T-helper 2 cell (primary cell): ENCODE measurements at places on chromosomes 13 and 19.

DNA sequence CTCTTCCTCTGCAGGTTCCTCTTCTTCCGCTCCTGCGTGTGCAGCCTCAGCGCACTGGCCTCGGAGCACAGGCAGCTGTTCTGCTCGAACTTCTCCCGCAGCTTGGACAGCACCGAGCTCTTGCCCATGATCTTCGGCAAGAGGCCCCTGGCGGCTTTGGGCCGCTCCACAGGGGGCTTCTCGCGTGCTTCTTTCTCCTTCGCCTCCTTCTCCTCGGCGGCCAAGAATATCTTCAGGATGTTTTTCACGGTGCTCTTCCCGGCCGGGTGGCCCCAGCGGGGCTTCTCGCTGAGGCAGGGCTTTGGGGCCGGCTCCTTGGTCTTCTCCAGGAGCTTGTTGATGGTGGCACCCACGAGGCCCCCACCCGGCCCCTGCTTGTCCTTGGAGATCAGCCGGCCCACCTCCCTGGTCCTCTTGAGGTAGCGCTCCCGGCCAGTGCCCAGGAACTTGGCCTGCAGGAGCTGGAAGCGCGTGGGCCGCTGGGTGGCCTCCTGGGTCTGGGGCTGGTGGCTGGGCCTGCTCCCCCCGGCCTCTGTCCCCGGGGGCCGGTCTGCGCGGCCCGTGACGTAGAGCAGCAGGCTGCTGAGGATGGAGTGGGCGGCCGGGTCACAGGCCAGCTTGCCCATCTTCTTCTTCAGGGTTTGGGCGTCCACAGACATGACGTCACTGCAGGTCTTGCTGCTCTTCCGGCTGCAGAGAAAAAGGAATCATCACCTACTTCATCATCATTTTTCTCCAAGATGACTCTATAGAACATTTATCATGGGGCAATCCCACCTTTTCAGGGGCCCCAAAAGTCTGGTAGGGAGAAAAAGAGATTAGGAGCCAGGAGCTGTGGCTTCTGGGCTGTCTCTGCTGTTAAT is 43.8 kb upstream of the GRTP1 start:
- no peak for DNase-seq

DNA sequence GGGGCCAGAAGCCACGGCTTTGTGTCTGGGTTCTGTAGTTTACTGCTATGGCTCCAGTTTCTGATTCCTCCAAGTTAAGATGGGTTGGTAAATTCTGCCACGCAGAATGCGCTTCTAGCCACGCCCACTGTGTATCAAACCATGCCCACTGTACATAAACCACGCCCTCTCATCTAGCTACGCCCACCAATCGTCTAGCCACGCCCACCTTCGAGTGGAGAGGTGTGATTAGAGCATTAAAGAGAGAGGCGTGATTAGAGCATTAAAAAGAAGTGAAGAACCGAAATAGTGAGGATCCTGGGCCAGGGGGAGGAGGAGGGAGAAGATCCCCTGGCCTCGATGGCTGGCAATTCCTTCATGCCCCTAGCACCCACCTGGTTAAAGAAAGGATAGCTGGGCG is 43.7 kb upstream of the ADGRE5 start:
- DNase-seq = peak; percentile 63

GRCh38 chr19:19775891-19776205 is 42.9 kb upstream of the ZNF14 start:
- no peak for DNase-seq

- DNase-seq = no peak
Observed at GRCh38 chr13:99749271-99750019, 222.1 kb downstream of the ZIC5 start.

DNA sequence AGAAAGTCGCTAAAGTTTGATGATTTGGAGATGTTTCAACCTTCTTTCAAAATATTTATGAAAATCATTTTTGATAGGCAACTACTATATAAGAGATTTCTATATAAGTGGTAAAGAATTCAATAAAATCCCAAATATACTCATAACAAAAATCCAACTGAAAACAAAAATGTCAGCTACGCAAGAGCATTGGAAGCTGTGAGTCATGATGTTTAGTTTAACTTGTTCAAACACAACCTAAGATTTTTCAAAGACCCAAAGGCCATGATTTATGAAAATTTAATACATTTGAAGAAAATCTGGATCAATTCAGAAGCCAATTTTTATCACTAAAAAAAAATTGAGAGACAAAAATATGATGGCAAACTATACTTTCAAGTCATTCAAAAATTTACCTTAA is 226.6 kb downstream of the MZT1 start:
- DNase-seq = no peak

GRCh38 chr19:53365899-53366493 is 491 bp downstream of the ZNF525 start:
- DNase-seq = peak; percentile 13

DNA sequence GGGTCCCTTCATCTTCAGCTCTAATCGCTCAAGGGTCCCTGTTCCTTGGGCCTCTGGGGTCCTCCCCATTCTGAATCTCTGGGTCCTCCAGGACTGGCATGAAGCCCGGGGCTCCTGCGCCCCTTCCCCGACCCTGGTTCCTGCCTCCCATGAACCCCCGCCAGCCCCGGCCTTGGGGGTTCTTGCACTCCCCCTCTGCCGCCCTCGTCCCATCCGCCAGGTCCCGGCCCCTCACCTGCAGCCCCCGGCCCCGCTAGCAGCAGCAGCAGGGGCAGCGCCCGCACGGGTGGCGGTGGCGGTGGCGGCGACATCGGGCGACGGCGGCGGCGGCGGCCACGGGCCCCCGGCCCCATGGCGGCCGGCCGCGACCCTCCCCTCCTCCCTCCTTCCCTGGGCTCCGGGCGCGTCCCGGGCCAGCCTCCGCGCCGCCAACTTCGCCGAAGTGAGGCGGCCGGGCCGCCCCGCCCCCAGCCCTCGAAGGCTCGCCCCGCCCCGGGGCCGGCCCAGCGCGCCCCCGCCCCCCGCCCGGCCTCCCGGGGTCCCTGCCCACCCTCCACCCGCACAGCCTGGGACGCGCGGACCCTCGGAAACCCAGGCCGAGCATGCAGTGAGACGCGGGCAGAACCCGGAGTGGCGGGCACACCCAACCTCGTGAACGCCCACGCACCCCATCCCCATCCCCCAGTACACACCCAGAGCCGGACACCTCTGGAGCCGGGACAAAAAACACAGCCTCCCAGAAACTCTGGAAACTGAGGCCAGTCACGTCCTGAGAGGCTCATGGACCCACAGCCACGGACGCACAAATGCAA is at the start of gene NOTCH3:
Gene NOTCH3, minus strand, starts transcription at position 443 of the 812 bp plus-strand sequence. Its CDS starts 90 bp downstream, at position 353.
- no peak for DNase-seq

- DNase-seq = peak; percentile 42
Observed at GRCh38 chr19:43555185-43555770, 20.0 kb downstream of the XRCC1 start.

- no peak for DNase-seq
Observed at GRCh38 chr13:65932587-65933239, 1297.4 kb downstream of the PCDH9 start.

- DNase-seq = no peak
Observed at GRCh38 chr19:2977746-2978138, 378 bp downstream of the TLE6 start.
